ENCODE measurements at places on chromosomes 5 and 9.

DNA sequence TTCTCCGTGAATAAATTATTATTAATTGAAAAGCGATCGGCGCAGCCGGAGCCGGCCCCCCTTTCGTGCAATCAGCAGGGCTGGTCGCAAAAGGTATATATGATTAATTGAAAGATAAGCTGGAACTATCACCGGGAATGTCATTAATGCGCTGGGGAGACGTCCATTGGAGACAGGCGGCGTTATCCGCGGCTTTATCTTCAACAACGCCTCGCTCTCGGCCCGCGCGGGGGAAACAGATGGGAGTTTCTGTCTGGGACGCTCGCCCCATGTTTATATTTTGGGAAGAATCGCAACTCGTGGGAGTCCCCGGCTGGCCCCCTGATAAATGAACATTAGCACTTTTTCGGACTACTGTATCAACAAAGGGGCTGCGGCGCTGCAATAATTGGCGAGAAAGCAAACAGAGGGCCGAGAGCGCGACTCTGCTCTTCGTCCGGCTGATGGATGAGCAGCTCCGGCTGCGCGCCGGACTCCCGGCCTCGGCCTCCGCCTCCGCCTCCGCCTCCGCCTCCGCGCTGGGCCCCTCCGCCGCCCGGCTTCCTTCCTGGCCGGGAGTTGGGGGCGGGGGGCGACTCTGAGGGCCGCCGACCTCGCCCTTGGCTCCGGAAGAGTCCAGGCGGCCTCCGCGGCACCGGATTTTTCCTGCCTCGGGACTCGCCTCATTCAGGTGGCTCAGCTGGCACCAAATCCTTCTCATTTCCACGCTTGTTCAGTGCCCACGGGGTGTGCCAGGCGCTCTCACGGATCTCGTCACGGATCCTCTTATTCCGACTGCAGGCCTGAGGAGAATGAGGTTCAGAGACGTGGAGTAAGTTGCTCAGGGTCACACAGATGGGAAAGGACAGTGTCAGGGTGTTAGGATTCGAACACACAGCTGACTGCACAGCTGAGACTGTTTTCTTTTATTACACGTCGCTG, 3.6 kb upstream of the NKX2-5 start:
- no peak for DNase-seq

- DNase-seq, result no peak
Observed at GRCh38 chr9:121226175-121226574, 24.5 kb upstream of the RAB14 start.

DNA sequence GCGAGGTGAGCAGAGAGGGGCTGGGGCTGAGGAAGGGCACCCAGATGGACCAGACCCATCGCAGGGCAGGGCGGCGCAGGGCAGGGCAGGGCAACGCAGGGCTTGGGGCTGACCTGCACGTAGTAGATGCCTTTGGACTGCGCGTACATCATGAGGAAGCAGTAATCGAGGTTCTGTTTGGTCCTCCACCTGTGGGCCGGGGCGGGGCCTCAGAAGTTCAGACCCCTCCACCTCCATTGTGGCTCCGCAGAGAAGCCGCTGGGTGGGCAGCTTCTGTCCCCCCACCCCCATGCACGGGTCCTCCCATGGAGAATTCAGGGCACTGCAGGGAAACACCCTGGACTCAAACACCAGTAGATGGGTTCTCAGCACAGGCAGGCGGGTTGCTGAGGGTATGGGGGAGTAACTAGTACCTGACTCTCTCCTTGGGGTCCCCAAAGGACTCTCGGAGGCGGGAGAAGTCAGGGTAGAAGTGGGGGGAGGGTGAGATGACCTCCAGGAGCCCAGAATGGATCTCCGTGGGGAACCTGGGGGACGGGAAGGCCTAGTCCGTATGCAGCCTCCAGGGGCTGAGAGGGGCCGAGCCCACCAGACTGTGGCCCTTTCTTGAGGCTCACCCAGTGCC, 6.4 kb downstream of the LTC4S start:
- no peak for DNase-seq

- no peak for DNase-seq
Observed at GRCh38 chr9:97293207-97293721, 14.2 kb upstream of the CCDC180 start.

- no peak for DNase-seq
Observed at GRCh38 chr5:21067724-21068123, 1079.7 kb upstream of the CDH18 start.

DNA sequence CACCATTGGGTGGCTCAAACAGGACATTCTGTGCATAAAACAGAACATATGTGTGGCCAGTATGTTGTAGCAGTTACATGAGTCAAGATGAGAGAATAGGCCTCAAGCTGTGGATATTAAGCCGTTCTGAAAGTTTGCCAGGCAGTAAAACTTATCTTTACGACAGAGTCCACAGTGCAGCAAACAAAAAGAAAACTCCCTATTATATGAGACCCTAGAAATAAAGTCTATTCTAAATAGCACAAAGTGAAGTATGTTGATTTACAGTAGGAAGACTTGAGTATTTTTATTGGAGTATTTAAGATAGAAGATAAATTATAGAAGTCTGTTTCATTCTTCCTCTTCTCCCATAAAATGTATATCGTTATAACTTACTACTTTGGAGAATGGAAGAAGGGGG, 271.5 kb downstream of the ADGRV1 start:
- DNase-seq, result no peak

DNA sequence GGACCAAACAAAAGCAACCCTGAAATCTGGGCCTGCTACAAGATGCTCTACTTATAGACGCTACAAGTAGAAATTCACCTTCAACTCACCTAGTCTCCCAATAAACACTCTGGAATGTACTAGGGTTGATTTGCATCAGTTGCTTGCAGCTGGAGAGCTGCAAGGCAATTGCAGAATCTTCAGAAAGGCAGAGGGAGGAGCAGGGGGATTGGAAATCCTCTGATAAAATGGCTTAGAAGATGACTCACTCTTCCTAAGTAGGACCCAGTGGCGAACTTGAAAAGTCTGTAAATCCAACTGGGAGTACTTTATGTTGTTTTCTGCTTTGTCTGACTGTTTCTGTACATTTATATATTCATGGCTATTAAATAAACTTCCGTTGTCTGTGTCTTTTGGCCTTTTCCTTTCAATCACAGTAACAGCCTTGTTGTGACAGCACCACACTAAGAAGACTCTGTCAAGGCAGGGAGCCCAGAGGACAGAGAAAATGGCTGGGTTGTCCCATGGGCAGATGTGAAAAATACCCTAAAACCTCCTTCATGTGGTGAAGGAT, 14.7 kb upstream of the MLLT3 start:
- no peak for DNase-seq

DNA sequence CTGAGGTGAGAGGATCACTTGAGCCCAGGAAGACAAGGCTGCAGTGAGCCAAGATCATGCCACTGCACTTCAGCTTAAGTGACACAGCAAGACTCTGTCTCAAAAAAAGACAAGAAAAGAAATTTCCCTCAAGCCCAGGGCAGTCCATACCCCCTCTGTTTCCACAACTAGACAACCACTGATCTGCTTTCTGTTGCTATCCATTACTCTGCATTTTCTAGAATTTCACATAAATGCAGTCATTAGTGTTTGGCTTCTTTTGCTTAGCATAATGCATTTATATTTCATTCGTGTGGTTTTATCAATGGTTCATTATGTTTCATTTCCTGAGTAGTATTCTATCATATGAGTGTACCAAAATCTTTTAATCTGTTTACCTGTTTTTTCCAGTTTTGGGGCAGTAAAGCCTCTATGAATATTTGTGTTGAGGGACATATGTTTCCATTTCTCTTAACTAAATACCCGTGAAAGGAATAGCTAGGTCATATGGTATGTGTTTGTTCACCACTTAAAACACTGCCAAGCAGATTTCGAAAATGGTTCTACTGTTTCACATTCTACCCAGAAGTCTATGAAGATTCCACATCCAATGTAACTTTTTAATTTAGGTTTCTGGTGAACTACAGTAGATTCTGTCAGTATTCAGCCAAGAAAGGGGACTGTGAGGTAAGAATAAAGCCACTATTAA, 271.8 kb downstream of the ZNF608 start:
- DNase-seq, result no peak

- peak; percentile 71 for DNase-seq
Observed at GRCh38 chr9:116661037-116661954, 25.8 kb upstream of the TRIM32 start.

DNA sequence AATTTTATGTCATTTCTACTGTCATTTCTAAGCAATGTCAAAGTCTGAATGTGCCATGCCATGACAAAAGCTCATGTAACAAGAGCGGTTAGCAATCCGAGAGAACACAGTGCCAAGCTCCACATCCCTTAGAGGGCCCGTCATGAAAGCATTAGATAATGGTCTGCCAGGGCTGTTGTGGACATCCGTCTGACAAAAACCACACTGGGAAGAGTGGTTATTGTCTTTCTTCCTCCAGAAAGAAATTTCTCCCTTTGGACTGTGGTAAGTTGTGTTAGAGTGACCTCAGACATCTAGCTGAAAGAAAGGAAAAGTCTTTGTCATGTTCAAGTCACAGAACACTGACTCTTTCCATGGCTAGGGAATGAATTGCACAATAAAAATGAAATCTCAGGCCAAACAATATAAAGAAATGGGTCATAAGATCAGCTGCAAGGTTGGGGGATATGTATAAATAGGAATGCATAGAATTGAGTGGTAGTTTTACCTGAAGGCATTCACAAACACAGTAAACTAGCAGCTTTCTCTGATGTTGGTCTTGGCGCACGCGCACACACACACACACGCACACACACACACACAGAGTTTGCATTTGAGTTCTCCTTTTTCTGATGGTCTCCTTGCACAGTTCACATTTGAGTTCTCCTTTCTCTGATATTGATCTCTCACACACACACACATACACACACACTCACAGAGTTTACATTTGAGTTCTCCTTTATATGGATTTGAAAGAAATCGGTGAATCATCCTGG, 5.3 kb downstream of the SLC1A3 start:
- DNase-seq, result no peak

DNA sequence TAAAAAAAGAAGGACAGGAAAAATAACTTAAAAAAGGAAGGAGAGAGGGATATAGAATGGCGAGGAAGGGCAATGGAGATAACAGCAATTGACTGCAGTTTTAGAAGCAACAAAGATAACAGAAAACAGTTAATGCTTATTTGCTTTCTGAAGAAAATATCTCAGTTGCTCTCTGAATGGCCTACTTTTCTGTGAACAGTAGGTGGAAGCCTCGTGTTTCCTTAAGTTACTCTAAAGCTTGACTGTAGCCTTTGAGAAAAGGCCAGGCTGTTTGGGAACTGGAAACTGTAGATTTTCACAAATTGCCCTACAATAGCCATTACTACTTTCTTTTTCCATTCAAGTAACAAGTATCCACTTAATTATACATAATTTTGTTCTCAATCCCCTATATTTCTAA, 404.5 kb downstream of the YTHDC2 start:
- DNase-seq, result no peak

DNA sequence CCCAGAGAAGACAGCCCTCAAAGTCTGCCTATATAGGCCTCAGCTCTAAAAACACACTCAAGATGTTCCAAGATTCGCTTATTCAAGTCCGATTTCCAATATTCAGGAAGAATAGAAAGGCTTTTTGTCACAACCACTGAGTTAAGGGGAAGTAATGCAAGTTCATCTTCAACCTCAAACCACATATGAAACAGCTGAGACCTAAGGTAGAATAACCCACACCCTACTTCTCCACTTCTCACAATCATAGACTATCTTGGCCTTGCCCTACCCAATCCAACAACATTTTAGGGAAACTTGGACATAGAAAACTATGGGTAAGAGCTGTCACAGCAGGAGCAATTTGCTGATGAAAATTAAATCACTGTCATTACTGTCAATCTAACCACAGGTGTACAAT, 152.0 kb upstream of the LRRTM2 start:
- peak; percentile 14 for DNase-seq

All from GM12865 (cell line).